ENCODE measurements at places on chromosomes 1 and 21. TPM values are rescaled to one million over a fixed set of nuclear protein-coding genes. Genes with fewer than 3 reads are reported as not detected.

LCE3D gene
- not detected for total RNA-seq

- no peak for DNase-seq
Observed at GRCh38 chr1:58395355-58395754, 151.2 kb downstream of the OMA1 start.

DNA sequence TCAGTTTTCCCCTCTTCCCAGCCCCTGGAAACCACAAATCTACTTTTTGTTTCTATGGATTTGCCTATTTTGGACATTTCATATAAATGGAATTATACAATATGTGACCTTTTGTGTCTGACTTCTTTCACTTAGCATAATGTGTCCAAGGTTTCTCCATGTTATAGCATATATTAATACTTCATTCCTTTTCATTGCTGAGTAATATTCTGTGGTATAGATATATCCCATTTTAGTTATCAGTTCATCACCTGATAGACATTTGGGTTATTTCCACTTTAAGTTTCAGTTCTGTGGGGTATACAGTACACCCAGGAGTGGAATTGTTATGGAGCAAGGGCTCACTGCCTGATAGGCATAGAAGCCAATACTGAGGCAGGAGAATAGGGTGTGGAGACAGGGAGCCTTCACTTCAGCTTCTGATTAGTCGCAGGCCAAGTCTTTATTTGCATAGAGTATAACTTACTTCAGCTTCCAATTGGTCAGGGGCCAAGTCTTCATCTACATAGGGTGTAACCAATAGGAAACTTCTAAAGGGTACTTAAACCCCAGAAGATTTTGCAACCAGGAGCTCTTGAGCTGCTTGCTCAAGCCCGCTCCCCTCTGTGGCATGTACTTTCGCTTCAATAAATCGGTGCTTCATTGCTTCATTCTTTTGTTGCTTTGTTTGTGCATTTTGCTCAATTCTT lies 8.3 kb upstream of the NVL start:
- no peak for DNase-seq

DNA sequence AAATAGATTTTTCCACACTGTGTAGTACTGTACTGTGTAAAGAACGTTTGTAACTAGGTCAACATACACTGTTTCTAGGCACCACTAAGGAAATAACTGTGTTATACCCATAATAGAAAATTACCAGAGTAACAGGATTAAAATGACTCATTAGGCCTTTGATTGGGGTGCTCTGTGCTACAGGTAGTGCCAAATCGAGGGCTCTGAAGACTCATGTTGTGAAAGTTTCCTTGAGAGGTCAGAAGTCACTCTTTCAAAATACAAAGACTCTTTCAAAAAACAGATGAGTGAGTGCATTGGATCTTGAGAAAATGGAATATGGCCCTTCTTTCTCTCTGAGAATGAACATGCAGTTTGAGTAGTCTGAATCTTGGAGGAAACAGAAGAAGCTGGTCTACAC lies 143.0 kb downstream of the MRPL39 start:
- DNase-seq = no peak

DNA sequence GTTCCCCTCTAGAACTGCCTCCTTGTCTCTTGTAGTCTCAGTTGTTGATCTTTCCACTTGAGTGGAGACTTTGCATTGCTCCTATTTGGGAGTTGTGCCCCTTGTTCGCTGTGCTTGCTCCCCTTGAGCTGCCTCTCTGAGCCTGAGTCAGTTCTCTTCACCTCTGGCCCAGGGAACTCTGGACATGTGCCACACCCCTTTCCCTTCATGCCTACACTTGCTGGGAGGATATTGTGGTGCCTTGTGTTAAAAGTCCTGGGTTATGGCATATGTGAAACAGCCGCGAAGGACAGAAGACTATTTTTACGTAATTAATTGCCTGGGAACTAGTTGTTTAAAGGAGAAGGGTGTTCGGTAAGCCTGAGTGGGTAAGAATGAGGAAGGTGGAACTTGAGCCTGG lies 32.2 kb upstream of the RPTN start:
- DNase-seq = no peak

DMRTA2 gene
- not detected for total RNA-seq

GOLT1A gene
- 0.54 TPM for total RNA-seq

GRCh38 chr1:102032534-102032933 lies 35.8 kb upstream of the OLFM3 start:
- DNase-seq = no peak

- DNase-seq = no peak
Observed at GRCh38 chr1:63960326-63960725, 186.5 kb downstream of the ROR1 start.
